HT-29 (cell line): ENCODE measurements at places on chromosomes 7 and 10. TPM values are rescaled to one million over a fixed set of nuclear protein-coding genes. Genes with fewer than 3 reads are reported as not detected.

The KAZALD1 gene
- 13.0 and 15.6 TPM in 2 replicates for total RNA-seq

The CRHR2 gene
- total RNA-seq = not detected in 2 replicates

The JAKMIP3 gene
- total RNA-seq = 0.08 TPM in 1 of 2 replicates, not detected in the other

The ANK3 gene
- 6.4 and 11.5 TPM in 2 replicates for total RNA-seq

The GBX1 gene
- not detected in 2 replicates for total RNA-seq

DNA sequence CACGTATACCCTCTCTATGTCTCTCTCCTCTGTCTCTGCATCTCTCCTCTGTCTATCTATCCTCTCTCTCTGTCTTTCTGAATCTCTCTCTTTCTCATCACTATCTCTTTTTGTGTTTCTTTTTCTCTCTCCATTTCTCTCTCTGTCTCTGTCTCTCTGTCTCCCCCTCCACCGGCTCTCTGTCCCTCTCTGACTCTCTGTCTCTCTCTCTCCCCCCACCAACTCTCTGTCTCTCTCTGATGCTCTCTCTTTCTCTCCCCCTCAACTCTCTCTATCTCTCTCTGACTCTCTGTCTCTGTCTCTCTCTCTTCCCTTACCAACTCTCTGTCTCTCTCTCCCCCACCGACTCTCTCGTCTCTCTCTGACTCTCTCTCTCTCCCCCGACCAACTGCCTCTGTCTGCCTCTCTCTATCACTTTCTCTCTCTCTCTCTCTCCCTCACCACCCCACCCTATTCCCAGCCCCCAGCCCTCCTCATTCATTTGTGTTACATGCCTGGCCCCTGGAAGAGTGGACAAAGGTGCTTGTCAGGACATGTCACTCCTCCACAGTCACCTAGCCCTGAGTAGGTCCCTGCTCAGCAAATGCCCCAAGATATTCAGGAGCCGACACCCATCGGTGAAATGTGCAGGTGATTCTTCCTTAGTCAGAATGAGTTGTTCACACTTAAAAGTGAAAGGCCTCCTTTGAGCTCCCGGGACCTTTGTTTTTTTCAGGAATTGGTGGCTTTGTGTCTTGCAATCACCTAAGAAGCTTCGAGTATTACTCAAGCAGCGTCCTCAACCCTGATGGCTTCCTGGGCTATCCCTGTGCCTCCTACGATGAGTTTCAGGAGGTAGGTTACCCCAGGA is 13.6 kb downstream of the PNLIPRP2 start:
- no peak for DNase-seq

GRCh38 chr10:126027692-126028091 is 131.3 kb downstream of the FANK1 start:
- no peak for DNase-seq

GRCh38 chr7:36690041-36690440 is 34.3 kb downstream of the AOAH start:
- DNase-seq = no peak

DNA sequence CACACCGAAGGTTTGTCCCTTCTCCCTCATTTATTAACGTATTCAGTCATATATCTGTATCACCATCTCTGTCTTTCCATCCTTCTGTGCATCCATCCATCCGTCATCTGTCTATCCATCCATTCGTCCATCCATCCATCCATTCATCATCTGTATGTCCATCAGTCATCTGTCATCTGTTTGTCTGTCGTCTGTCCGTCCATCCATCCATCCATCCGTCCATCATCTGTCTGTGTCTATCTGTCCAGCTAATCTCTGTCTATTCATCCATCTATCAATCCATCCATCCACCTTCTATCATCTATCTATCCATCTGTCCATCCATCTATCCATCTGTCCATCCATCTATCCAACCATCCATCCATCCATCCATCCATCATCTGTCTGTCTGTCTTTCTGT is 213.9 kb downstream of the TYW1 start:
- no peak for DNase-seq

- no peak for DNase-seq
Measured at GRCh38 chr10:97329766-97330165, 4.8 kb downstream of the FRAT2 start.

- no peak for DNase-seq
Measured at GRCh38 chr7:129368389-129368986, 65.7 kb upstream of the STRIP2 start.

- DNase-seq = no peak
Measured at GRCh38 chr10:70333268-70333667, 49.2 kb downstream of the LRRC20 start.

GRCh38 chr10:15487376-15487775 is 116.3 kb upstream of the FAM171A1 start:
- DNase-seq = no peak

DNA sequence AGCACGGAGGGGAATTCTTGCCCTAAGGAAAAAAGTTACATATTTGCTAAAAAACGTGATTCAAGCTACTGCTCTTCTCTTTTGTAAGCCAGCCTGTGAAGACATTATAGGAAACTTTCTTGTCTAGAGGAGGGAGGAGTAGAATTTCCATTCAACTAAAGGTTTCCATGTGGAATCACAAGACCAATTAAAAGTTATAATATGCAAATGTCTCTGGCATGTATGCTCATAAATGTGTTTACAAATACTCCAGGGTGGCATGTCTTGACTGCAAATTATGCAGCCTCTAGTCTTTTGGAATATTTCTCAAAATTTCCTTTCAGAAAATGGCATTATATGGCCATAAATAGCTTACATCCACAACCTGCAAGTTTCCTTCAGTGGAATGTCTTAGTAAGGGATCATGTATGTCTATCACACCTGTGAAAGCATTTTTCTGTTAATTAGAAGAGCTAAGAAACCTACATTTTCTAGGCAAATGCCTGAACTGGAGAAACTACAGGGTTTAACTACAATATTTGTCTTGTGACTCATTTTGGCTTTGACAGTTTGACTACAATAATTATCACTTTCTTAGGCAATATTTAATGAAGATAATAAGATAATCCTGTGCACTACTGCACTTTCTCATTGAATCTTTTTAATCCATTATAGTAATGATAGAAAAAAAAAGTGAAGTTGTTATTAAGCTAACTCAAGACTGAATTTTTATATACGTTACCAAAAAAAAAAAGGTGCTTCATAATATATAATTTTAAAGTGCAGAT is 111.1 kb upstream of the C10orf90 start:
- DNase-seq = no peak

- DNase-seq = no peak
Measured at GRCh38 chr7:157441023-157441399, 104.2 kb downstream of the DNAJB6 start.
